T-helper 17 cell (primary cell): ENCODE measurements at places on chromosomes 1 and 21. TPM values are rescaled to one million over a fixed set of nuclear protein-coding genes. Genes with fewer than 3 reads are reported as not detected.

TMEM269 gene
- 0.42 TPM for total RNA-seq

ALPL gene
- total RNA-seq = not detected

OR6K3 gene
- not detected for total RNA-seq

- H3K27ac ChIP-seq = no peak overlapping the region
- no peak for DNase-seq
- H3K27me3 ChIP-seq = no peaks in the 10 kb centered on the region
Observed at GRCh38 chr1:95257758-95258157, 23.7 kb downstream of the RWDD3 start.
